Foreskin fibroblast (primary cell): ENCODE measurements at places on chromosomes 2 and 18.

DNA sequence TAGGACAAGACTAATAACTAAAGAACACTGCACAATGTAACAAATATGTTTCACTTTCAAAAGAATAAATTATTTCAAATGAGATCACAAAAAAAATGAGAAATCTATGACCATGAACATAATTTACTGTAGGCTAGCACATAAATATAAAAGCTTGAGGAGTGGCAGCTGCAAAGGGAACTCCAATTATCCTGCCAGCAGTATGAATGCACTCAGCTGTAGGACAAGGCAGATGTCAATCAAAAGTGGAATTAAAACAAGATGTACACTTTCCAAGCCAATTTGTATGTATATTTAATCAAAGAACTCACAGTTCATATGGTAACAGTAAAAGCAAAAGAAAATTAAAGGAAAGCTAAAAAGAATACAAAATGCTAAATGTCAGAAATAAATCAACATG is 76.6 kb upstream of the NCKAP5 start:
- no peak for DNase-seq

DNA sequence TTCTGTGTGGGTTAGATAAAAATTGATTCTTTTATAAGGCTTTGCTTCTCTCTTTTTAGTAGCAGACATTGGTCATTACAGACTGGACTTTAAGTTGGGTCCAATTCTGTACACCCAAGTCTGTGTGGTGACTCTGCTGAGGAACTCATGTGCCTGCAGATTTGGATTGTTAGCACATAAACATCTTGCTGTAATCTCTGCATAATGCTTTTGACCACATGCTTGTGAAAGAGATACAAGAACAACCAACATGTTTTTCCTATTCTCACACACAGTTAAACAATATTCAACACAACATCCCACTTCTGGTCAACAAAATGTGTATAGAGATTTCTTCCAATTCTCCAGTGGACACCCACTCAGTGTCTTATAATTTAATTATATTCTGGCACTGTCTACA is 270.1 kb downstream of the RDH14 start:
- peak; percentile 35 for DNase-seq

DNA sequence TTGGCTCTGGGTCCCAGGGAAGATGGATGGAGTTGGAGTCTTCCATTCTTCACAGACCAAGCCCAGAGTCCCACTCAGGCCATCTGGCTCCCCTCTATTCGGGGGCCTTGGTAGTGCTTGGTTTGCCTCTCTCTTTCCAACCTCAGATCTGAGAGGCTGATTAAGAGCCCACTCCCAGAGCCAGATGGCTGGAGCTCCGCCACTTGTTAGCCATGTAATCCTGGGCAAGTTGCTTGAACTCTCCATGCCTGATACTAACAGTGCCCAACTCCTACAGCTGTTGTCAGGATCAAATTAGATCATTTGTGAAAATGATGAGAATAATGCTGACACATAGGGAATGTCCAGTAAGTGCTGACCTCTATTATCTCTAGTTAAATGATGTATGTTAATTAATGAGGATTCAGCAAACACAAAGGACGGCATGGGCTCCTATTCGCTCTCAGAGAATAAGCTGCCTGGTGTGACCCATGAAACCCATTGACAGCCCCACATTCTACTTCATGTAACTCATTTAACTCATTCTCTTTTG is 46.6 kb upstream of the SLC14A1 start:
- DNase-seq, result no peak

DNA sequence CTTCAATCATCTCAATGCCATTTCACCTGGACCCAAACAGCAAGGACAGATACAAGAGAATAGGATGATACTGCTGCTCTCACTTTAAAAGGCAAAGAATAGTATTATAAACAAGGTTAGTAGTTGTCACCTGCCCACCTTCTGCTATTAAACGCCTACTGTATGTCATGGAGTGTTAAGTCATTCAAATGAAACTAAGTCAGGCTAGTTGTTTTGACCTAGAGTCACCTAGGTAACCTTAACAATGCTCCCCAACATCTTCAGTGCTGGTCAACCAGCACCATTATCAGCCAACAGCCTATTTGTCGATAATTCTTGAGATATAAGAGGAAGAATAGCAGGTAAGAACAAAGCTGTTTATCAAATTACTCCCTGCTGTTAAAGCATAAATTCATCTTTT is 39.2 kb downstream of the TRIP12 start:
- no peak for DNase-seq

DNA sequence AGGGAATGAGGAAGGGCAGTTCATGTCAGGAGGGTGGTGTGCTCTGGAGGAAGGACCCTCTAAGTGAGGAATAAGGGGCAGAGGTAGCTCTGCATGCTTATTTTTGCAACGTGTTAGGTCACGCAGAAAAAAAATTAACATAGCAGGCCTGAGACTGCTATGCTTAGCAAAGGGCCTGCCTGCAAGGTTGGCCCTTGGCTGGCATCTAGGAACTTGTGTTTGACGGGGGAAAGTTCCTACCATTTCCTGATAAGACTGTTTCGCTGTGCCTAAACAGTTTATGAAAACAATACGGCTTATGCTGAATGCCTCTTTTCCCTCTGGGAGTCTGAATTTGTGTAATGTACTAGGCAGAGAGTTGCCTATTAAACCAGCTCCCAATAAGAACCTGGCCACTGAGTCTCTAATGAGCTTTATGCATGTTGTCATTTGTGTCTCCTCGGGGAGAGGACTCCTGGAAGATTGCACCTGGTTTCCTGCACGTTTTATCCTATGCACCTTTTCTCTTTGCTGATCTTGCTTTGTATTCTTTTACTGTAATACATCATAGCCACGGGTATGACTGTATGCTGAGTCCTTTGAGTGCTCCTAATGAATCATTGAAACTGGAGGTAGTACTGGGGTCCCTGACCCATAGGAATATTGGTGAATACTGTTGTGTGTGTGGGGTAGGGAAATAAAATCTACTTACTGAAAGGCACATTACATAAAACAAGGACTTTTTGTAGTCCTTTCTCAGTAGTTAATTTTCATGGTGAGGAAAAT is 169.0 kb downstream of the PRPF40A start:
- DNase-seq, result no peak

GRCh38 chr18:49834258-49834657 is 20.9 kb upstream of the ACAA2 start:
- no peak for DNase-seq

DNA sequence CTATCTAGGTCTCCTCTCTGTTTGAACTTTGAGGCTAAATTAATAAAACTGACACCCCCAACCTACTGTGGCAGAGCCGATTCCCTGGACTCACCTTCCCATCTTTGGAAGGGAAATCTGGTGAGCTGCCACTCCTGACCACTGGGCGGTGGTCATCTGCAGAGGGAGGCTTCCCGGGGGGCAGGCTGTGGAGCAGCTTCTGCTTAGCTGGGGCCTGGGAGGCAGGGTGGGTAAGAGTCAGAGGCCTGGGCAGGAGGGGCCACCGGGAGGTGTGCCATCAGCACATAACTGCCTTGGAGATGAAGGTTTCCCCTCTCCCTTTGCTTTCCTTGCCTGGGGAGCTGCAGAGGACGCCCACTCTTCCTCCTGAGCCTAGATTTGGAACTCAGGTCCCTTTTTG is 2.3 kb upstream of the NPPC start:
- DNase-seq, result no peak

DNA sequence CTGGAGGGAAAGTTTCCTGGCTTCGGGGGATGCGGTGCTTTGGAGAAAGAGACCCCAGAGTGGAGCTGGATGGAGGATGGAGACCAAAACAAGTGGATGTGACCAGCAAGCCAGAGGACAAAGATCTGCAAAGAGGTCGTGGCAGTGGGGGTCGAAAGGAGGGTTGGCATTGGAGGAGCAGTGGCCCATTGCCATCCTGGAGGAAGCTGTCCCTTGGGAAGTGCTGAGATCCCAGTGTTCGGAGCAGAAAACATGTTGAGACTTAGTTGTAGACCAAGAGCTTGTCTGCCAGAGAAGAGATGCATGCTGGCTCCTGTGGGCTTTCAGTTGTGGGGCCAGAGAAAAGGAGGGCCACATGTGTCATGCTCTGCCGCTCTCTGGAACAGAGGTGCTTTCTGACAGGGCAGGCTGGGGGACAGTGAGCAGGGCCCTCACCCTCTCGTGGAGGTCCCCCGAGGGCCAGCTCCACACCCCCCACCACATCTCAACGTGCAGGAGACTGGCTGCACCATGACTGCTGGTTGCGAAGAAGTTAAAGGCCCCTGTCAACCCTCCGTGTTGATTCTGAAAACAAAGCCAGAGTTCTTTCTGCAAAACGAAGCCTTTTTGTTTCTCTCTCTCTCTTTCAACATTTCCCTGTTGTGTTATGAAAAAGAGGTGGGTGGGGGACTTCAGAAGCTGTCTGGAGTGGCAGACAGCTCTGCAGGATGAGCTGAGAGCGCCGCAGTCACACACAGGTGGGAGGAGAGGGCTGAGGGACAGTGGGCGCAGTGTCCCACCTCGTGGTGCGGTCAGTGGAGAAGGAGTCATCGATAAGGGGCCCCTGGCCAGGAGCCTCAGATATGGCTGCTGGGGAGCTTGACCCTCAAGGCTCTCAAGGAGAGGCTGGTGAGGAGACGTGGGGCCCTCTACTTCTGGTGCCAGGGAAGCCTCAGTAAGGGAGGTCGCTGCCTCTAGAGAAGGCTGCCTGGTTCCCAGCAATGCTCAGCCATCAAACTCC is 77.6 kb upstream of the BCL2L11 start:
- DNase-seq, result no peak

- no peak for DNase-seq
Measured at GRCh38 chr2:69381337-69381737, 5.7 kb downstream of the GFPT1 start.

GRCh38 chr2:30666266-30666874 is 140.9 kb downstream of the CAPN13 start:
- peak; percentile 98 for DNase-seq
